ENCODE measurements at places on chromosomes 4 and X.

DNA sequence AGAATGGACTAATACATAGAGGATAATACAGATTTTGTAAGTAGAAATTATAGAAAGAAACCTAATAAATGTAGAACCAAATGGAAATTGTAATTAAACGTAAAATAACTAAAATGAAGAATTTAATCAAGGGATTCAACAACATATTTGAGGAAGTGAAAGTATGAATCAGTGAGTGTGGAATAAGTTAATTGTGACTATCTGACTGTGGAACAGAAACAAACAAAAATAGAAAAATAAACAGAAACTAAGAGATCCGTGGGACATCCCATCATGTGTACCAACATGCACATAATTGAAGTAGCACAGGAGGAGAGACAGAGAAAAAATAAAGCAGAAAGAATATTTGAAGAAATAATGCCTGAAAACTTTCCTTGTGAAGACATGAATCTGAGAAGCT is 208.6 kb upstream of the TACR3 start:
- no peak for DNase-seq

DNA sequence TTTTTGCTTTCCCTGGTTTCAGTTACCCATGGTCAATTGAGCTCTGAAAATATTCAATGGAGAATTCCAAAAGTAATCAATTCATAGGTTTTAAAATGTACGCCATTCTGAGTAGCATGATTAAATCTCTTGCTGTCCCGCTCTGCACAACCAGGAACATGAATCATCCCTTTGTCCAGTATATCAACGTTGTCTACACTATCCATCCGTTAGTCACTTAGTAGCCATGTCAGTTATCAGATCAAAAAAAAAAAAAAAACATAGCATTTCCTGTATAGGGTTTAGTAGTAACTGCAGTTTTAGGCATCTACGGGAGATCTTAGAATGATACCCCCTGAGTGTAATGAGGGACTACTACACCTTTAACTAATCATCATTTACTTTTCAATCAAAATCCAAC is 15.1 kb downstream of the LAMP2 start:
- DNase-seq: no peak

GRCh38 chr4:25068386-25068785 is 37.6 kb upstream of the LGI2 start:
- DNase-seq: no peak

GRCh38 chr4:3134201-3134600 is 59.7 kb downstream of the HTT start:
- no peak for DNase-seq

- no peak for DNase-seq
Measured at GRCh38 chr4:16652732-16653305, 245.6 kb downstream of the LDB2 start.

DNA sequence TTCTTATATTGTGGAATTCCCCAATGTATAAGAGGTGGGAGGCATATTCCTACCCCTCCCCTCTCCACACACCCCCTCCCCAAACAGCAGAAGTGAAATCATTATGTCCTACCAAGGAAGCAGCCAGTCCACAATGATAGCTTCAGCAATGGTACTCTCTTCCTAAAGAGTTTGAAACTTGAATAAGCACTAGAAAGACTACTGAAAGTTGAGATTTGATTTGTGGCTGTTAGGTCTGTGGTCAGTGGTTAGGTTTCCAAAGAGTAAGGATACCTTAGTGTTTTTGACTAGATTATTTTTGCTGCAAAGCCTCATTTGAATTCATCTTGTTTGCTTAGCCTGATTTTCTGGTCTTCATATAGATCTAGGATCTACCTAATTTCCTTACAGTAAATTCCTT is 242.2 kb downstream of the DKK2 start:
- DNase-seq: no peak

DNA sequence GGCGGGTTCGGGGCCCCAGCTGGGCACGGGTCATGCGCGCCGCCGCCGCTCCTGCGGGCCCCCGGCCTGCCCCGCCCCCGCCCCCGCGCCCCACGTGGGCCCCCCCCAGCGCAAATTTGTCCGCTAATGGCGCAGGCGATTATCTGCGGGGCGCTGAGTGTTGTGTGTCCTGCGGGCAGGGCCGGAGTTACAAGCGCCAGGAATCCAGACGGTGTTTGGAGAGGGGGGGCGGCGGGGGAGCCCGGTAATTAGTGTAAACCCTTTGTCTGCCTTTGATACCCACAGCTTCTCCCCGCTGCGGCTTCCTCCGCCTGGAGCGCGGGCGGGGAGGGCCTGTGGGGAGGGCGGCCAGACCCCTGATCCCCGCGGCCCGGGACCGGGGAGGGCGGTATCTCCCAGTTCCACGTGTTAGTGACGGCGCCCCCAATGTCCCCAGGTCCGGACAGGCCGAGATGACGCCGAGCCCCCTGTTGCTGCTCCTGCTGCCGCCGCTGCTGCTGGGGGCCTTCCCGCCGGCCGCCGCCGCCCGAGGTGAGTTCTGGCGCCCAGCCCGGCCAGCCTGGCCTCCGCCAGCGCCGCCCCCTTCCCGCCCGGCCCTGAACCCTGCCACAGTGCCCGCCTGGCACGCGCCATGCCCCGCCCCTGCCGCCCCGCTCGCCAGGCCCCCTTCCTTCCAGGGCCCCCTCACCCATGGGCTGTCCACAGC is 761 bp downstream of the FGFRL1 start:
- DNase-seq: no peak

DNA sequence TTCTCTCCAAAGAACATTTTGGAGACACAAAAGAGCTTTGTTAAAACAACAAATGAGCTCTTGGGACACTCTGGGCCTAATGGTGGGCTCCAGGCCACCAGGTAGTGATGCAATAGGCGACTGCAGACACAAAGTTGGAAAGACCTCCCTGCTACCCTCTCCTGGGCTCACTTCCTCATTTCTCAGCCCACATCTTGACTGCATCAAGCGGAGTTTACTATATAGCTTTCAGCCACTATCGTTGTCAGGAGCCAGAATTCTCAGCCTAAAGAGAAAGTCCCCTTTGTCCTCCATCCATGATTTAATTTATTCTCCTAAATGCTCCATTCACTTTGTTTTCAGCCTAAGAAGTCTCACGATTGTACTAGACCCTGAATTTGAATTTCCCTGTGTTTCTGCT is 114.9 kb downstream of the EFHC2 start:
- no peak for DNase-seq

DNA sequence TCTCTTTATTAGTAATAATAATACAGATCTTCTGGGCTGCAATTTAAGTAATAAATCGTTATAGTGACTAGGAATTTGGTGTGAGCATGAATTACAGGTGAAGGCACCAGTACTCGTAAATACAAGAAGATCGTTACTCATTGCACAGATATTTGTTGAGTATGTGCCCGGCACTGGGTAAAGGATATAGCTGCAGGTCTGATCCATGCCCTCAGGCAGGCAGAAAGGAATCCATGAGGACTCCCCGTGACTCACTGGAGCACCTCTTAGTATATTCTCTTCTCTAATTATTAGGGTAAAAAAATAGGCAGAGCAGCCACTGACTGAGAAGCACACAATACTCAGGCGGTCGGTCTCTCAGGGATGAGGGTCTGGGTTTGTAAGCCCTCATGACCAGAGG is 868.3 kb downstream of the RAB28 start:
- DNase-seq: no peak

DNA sequence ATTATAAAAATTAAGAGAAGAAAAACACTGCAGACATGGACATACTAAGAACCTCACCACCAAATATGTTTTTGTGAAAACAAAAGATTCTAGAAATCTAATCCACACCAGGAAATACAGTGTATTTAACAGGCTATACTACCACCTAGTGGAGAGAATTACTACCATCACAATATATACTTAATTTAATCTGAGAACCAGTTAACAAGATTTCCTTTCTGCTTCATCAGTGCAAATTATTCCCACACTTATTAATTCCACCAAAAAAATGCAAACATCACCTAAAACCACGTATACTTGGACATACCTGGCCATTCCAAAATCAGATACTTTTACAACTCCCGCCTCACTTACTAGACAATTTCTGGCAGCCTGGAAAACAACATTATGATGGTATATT is 7.0 kb upstream of the TXK start:
- no peak for DNase-seq

- no peak for DNase-seq
Measured at GRCh38 chr4:176837169-176837895, 44.6 kb upstream of the VEGFC start.

- DNase-seq: peak; percentile 26
Measured at GRCh38 chrX:131812847-131813825, 210.0 kb upstream of the STK26 start.

- no peak for DNase-seq
Measured at GRCh38 chr4:128410037-128410436, 122.4 kb upstream of the PGRMC2 start.

- no peak for DNase-seq
Measured at GRCh38 chrX:44908827-44909226, 35.8 kb downstream of the KDM6A start.

DNA sequence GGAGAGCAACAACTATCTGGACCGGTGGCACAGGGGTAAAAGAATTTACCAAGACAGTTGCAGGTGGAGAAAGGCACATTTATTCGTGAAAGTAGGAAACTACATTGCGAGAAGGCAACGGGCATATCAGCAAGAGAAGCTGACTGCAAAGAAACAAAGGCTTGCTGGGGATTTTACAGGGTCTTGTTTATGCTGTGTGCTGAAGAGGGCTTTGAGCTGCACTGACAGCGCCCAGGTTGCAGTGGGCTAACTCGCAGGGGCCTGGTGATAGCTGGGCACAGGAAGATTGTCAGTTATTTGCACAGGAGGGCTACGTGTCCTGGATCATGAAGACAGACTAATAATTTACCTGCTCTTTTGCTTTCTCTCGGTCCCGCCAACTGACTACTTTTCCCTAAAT is 10.7 kb downstream of the TLR3 start:
- no peak for DNase-seq

- DNase-seq: no peak
Measured at GRCh38 chr4:97491856-97492255, 651.4 kb downstream of the STPG2 start.

GRCh38 chr4:752196-752861 is 46.7 kb downstream of the PCGF3 start:
- DNase-seq: no peak

GRCh38 chrX:19616959-19617358 is 101.7 kb upstream of the MAP3K15 start:
- DNase-seq: no peak

DNA sequence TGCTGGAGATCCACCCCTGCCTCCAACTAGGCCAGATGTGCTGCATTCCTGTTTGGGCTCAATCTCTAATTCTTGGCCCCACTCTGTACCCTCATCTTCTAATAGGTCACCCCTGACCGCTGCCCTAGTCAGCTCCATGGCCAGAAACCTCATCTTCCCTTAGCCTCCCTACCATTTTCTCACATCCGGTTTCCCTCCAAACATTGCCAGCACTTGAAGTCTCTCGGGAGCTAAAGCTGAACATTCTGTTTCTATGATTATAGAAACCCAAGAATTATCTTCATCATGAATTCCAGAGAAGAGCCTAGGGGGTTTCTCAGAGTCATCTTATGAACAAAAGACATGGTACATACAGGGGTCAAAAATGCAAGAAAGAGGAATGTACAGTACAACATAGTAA is 179.7 kb downstream of the AMELX start:
- DNase-seq: no peak

DNA sequence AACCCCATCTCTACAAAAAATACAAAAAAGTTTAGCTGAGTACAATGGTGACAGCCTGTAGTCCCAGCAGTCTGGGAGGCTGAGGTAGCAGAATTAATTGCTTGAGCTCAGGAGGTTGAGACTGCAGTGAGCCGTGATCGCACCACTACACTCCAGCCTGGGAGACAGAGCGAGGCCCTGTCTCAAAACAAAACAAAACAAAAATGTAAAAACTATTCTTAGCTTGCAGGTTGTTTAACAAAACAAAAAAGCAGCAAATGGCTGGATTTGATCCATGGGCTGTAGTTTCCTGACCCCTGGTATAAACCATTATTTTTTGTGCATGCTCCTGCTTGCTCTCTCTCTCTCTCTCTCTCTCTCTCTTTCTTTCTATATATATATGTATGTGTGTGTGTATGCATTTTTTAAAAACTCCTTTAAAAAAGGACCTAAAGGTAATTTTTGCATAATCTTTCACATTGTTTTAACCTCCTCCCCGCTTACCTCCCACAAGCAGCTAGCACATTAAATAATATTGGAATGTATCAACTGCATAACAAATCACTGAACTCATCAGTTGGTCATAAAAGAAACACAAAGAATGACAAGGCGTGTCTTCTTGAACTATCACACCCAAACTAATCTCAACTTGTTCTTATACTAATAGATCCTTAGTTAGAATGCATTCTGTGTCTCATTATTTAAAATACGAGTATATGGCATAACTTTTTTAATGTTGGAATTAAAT is 4.8 kb downstream of the AREG start:
- no peak for DNase-seq

DNA sequence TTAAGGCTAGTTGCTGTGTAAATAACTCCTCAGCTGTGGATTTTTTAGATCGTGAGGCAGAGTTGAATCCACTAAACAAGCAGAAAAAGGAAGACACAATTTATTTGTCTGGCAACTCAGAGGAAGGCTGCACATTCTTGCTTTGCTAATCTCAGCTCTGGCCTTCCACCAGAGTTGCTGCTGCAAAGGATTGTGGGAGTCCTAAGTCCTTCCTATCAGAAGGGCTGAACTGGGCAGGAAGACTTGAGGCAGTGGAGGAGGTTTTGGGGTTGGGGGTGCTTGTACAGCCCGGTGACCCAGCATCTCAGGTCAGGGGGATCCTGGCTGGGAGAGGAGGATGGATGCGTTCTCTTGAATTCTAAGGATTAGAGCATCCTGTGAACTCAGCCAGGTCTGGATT is 11.0 kb upstream of the VSIG1 start:
- no peak for DNase-seq

DNA sequence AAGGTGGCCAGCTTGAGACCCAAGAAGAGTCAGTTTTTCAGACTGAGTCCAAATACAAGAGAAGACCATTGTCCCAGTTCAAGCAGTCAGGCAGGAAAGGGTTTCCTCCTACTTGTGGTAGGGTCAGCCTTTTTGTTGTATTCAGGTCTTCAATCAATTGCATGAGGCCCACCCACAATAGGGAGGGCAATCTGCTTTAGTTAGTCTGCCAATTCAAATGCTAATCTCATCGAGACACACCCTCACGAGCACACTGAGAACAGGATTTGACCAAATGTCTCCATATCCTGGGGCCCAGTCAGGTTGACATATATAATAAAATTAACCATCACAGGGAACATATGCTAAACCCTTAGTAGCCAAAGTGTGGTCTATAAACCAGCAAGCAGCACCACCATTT is 75.3 kb upstream of the FRMPD3 start:
- DNase-seq: no peak

DNA sequence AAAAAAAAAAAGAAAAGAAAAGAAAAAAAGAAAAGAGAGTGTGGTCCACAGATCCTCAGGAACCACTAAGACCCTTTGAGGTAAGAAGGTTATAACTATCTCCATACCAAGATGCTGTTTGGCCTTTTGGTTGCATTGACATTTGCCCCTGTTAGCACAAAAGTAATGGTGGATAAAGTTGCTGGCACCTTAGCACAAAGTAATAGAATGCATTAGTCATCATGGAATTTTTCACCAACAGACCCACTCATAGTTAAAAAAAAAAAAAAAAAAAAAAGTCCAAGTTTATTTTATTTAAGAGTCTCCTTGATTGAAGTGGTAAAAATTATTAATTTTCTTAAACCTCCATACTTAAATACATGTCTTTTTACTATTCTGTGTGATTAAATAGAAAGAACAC is 78.4 kb upstream of the RBPJ start:
- no peak for DNase-seq
